Renal cortical epithelial cell (primary cell): ENCODE measurements at places on chromosomes 11 and 22. TPM values are rescaled to one million over a fixed set of nuclear protein-coding genes. Genes with fewer than 3 reads are reported as not detected.

CARNS1 gene
- 0.20 TPM in 1 of 2 replicates, not detected in the other for total RNA-seq

LIF gene
- 58.1 and 84.0 TPM in 2 replicates for total RNA-seq

CARD18 gene
- not detected in 2 replicates for total RNA-seq

SLC29A2 gene
- total RNA-seq: 1.4 and 5.3 TPM in 2 replicates

SAA2 gene
- total RNA-seq: 225 and 425 TPM in 2 replicates

MSANTD2 gene
- 3.5 and 10.8 TPM in 2 replicates for total RNA-seq

C11orf42 gene
- total RNA-seq: not detected in 2 replicates

DUSP8 gene
- 1.9 and 9.0 TPM in 2 replicates for total RNA-seq

PTH gene
- not detected in 2 replicates for total RNA-seq

SLC36A4 gene
- total RNA-seq: 11.1 and 13.2 TPM in 2 replicates

SLC17A6 gene
- not detected in 2 replicates for total RNA-seq

OR51B2 gene
- not detected in 2 replicates for total RNA-seq

TRIM49 gene
- total RNA-seq: not detected in 2 replicates

BDNF gene
- 6.4 and 7.6 TPM in 2 replicates for total RNA-seq

NRGN gene
- 0.10 TPM in 1 of 2 replicates, not detected in the other for total RNA-seq

ARHGAP42 gene
- 15.8 and 24.5 TPM in 2 replicates for total RNA-seq

NCAM1 gene
- total RNA-seq: 1.9 and 3.9 TPM in 2 replicates

HBE1 gene
- total RNA-seq: not detected in 2 replicates

KCNJ11 gene
- 0.25 and 0.35 TPM in 2 replicates for total RNA-seq

SELENOH gene
- 48.1 and 94.8 TPM in 2 replicates for total RNA-seq

SCGB2A2 gene
- total RNA-seq: not detected in 2 replicates

NUDT22 gene
- 39.2 and 107 TPM in 2 replicates for total RNA-seq

OR51E2 gene
- total RNA-seq: not detected in 2 replicates

SLCO2B1 gene
- 4.2 and 60.3 TPM in 2 replicates for total RNA-seq

MS4A3 gene
- not detected in 2 replicates for total RNA-seq

POU2AF2 gene
- not detected in 2 replicates for total RNA-seq

C11orf97 gene
- total RNA-seq: 0.20 TPM in 1 of 2 replicates, not detected in the other

WBP2NL gene
- 0.17 and 1.1 TPM in 2 replicates for total RNA-seq

PLEKHA7 gene
- 6.4 and 22.2 TPM in 2 replicates for total RNA-seq

SERPING1 gene
- 4.2 and 61.4 TPM in 2 replicates for total RNA-seq

PLAAT4 gene
- 36.4 and 83.2 TPM in 2 replicates for total RNA-seq

PANX2 gene
- not detected in 2 replicates for total RNA-seq

METTL15 gene
- 20.8 and 27.4 TPM in 2 replicates for total RNA-seq

AIFM3 gene
- total RNA-seq: 0.17 and 0.99 TPM in 2 replicates

NAALADL1 gene
- 7.8 and 10.9 TPM in 2 replicates for total RNA-seq

DBX1 gene
- not detected in 2 replicates for total RNA-seq

MIAT gene
- 0.35 and 0.50 TPM in 2 replicates for total RNA-seq
